ENCODE measurements at places on chromosomes 7 and 10.
A peak's percentile ranks its signal among the peaks of the same experiment; 100 is the strongest.

DNA sequence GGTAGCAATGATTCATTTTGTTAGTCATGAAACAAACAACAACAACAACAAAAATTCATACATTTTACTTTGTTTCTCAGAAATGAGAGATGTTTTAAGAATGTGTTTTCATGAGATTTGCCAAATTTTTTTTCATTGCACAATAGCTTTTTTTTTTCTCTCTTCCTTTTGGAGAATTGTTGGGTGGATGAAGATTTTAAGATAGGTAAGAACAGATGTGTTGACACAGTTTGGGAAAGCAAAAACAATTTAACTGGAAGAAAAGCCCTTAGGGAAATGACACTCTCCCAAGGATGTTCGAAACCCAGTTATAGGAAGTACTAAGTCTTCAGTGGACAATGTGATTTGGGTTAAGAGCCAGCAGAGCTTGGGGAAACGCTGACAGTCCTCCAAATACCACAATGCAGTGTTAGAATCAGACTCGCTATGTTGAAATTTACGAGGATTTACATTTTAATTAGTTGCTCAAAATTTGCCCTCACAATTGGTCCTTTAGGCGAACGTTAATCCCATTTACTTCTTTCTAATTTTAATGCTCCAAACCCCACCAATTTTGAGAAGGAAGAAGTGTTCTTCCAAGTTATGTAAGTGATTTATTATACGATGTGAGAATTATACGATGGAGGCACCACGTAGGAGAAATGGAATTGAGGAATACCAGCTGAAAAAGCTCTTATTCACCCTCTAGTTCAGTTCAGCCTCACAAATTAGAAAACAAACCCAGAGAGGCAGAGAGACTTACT lies 61.2 kb downstream of the HHEX start:
- no peak for DNase-seq

GRCh38 chr10:121102706-121103105 lies 251.5 kb downstream of the WDR11 start:
- no peak for DNase-seq

GRCh38 chr10:86636311-86636710 lies 18.0 kb upstream of the OPN4 start:
- no peak for DNase-seq

DNA sequence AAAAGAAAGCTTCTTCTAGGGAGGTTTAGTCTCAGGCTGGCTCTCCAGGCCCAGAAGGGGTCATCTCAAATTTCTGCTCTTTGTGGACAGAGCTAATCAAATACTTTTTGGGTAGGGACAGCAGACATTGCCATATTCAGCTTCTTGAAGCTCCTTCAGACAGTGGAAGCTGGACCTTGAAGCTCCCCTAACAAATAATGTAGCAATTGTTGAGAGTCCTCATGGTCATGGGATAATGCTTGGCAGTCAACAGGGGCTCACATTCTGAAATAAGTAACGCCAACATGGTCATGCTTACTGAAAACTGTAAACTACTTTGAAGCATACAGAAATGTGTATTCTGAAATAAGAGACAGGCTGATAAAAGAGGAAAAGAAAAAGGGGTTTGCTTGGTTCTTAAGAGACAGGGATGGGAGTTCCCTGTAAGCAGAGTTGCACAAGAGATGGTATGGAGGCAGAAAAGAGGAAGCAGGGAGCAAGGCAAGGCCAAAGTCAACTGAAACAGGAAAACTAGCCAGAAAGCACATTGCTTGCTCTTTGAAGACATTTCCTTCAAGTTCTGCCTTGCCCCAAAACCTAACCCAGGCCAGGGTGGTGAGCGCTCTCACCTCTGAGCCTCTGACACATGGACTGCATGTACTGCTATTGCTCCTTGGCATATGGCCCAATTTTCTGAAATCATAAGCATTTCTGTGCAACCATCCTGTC lies 53.1 kb upstream of the KMT2E start:
- no peak for DNase-seq

DNA sequence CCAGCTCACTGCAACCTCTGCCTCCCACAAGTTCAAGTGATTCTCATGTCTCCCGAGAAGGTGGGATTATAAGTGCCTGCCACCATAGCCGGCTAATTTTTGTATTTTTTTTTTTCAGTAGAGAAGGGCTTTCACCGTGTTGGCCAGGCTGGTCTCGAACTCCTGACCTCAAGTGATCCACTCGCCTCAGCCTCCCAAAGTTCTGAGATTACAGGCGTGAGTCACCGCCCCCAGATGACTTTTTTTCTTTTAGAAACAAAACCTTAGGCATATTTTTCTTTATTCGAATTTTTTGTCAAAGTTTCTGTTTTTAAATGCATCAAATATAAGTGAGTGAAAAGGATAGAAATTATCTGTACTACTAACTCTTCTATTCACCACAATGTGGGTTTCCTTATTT lies 113.1 kb downstream of the LRRC4 start:
- no peak for DNase-seq

- DNase-seq, result no peak
Measured at GRCh38 chr10:61758433-61758832, 95.7 kb downstream of the CABCOCO1 start.

DNA sequence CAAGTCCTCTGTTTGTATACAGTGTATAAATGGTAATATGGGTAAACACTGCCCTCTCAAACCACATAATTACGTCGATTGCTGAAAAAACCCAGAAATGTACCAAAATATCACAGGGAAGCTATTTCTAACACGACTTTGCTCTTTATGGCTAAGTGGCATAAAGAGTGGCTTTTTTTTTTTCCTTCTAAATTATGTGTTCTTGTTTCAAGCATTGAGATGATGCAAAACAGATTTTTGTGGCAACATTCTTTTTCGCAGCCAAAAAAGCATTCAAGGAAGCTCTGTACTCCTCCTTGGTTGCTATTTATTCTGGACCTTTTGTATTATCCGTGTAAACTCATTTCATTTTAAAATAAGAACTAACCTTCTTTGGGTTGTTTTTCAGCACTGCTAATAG lies 138.9 kb downstream of the VTI1A start:
- no peak for DNase-seq

DNA sequence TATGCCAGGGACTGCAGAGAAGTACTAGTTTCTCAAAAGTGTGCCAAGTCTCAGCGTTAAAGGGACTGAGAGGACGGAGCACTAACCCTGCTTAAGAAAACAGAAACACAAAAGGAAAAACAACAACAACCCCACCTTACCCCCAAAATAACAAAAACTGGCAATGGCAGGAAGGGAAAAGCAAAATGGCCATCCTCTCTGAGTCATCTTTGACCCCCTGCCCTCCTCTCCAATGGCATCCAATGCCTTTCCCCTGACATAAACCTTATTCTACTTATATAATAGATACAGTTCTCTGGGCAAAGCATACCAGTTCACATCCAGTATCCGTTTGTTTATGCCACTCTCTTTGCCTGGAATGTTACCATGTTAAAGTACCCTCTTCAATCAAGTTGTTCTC lies 1.6 kb downstream of the POLR1F start:
- no peak for DNase-seq

- DNase-seq, result no peak
Measured at GRCh38 chr7:105611856-105612775, 30.8 kb upstream of the EFCAB10 start.

DNA sequence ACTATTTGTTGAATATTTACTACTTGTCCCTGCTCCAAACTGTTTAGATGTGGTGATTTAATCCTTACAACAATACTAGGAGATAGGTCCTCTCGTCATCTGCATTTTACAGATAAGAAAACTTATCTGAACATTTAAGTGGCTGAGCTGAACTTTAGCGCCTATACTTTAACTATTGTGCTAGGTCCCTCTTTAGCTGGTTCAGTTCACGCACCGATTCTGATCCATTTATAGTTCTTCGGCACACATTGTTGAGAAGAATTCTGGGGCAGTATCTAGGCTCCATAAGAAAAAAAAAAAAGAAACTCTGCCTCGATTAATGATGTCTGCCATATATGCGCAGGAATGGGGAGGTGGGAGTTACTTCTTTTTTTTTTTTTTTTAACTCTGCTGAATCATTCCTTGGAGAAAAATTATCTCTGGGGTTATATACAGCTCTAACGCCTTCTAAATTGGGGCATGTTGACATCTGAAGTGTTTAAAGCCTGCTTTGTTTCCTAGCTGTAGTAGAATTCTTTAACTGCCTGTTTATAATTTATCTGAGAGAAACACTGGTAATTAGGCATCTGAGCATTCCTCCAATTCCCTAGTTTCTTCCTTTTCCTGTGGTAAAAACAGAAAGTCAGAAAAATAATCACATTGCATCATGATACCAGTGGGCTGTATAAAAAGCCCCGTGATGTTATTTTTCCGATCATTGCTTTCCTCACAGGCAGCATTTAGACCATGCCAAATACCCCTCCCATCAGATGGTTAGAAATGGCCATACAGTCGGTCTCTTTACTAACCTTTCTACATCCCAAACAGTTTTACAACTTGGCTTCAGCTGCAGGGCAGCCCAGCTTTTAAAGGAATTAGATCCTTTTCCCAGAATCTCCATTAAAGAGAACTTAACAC lies 98.5 kb upstream of the KDM7A start:
- DNase-seq, result no peak

GRCh38 chr10:60172363-60172990 lies 217.2 kb downstream of the ANK3 start:
- DNase-seq, result no peak

DNA sequence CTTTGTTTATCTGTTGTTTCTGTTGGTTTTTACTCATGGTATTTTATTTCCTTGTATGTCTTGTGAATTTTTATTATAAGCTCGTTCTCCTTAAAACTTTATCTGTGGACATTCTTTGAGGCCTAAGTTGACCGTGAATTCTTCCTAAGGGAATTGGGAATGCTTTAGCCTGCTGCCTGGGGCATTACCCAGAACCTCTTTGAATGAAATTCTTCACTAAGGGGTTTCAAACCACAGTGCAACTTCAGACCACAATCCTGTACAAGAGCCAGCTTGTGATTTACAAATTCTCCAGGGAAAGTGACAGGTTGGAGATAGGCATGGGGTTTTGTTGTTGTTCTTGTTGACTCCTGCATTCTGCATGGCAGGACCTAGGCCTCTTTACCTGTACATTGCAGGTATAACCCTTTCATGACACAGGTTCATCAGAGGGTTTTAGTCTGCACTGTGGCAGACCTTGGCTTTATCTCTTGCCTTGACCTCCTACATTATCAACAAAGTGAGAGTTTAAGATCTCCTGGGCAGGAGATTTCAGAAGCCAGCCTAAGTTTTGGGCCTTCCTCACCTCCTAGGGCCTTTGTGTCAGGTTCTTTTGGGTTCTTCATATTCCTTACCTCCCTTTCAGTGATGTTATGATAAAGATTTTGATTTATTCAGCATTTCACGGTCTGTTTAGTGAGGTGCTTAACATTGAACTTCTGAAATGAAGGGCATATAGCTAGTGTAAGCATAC lies 70.2 kb downstream of the ABCC2 start:
- DNase-seq, result no peak

DNA sequence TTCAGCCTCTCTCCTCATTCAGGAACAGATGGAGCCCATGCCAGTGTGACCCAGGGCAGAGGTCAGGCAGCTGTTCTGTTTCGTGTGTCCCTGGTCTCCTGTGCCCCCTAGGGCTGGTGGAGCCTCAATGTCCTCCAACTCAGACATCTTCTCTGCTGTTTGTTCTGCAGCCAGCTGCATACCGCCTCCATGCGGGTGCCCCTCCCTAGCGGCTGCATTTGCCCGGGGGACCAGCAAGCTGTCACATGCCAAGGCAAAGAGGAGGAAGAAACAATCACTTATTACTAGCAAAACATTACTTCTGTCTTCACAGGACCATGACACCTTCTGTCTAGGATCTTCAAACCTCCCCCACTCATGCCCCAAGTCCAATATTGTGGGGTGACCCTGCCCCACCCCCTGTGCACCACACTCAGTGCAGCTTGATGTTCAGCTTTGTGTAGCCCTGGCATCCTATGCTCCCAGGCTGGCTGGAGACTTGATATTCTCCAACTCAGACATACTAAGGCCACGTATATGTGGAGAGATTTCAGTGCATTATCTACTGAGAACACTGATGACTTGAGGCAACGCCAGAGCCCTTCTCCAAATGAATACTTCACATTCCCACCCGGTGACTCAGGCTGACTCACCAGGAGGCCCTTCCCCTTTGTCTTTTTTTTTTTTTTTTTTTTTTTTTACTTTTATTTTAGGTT lies 188.9 kb downstream of the SKIDA1 start:
- DNase-seq, result no peak

GRCh38 chr10:128297709-128298378 lies 171.6 kb upstream of the MKI67 start:
- DNase-seq, result no peak

GRCh38 chr10:30490289-30491000 lies 56.5 kb downstream of the MAP3K8 start:
- no peak for DNase-seq

- DNase-seq, result no peak
Measured at GRCh38 chr10:58054881-58055280, 212.8 kb downstream of the IPMK start.

GRCh38 chr7:116593359-116594075 lies 68.7 kb downstream of the CAV1 start:
- DNase-seq, result no peak

DNA sequence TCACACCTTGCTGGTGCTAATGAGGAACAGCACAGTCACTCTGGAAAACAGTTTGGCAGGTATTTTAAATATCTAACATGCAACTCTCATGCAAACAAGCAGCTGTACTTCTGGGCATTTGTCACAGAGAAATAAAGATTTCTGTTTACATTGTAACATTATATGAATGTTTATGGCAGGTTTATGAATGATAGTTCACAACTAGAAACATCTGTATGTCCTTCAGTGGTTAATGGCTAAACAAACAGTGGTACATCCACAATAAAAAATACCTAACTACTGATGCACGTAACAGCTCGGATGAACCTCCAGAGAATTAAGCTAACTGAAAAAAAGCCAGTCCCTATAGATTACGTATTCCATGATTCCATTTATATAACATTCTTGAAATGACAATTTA lies 109.6 kb downstream of the GPR37 start:
- DNase-seq, result no peak

GRCh38 chr10:28569506-28570159 lies 36.7 kb downstream of the WAC start:
- no peak for DNase-seq

GRCh38 chr10:71713135-71714030 lies 6.2 kb downstream of the C10orf105 start:
- DNase-seq, result peak; percentile 96

DNA sequence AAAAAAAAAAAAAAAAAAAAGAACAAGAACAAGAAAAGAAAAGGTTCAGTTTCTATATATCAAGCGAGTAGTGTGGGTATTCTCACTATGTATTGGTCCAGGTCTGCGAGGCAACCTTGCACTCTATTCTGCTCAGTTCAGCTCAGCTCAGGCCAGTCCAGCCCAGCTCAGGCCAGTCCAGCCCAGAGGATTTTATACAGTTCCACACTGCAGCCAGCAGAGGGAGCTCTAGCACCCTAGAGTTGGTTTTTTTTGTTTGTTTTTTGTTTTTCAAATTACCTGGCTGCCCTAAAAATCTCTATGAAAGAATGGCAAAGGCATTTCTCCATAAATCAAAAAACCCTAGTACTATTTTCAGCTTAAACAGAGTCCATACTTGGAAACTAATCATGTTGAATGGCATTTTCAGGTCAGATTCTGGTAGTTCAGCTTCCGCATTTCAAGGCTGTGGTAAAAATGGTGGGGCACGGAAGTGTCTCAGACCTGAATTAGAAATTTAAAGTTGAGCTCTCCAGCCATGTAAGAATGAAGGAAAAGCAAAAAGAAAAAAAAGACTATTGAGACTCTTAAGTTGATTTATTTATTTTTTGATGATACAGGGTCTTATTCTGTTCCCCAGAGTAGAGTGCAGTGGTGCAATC lies 55.2 kb upstream of the GSDME start:
- no peak for DNase-seq

- DNase-seq, result no peak
Measured at GRCh38 chr7:27000496-27000895, 95.3 kb downstream of the HOXA1 start.
